NCI-H2029 (cell line): ENCODE measurements at places on chromosomes 7 and 10.
A peak's percentile ranks its signal among the peaks of the same experiment; 100 is the strongest.

GRCh38 chr7:55193245-55193644 is 171.9 kb upstream of the LANCL2 start:
- no peak for DNase-seq

- no peak for DNase-seq
These were observed 22.4 kb upstream of the ZNF107 start for GRCh38 chr7:64643566-64643965.

- DNase-seq, result no peak
These were observed 26.1 kb downstream of the PRLHR start for GRCh38 chr10:118569241-118569881.

GRCh38 chr7:27941522-27941921 is 201.6 kb downstream of the TAX1BP1 start:
- DNase-seq, result no peak

DNA sequence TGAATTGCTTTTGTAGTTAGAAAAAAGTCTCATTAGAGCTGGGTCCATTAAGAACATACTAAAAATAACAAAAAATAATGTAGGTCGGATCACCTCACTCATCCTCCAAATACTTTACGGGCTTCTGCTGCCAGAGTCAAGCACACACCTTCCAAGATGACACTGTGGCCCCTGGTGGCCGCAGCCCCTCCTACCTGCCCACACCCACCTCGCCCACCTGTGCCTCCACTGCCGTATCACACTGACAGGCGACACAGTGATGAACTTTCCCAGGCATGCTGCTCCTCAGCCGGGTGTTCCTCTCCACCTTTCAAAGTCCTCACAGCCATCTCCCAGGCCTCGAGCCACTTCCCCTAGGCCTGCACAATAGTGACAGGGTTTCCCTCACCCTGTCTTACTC is 60.9 kb downstream of the STK17A start:
- DNase-seq, result no peak

DNA sequence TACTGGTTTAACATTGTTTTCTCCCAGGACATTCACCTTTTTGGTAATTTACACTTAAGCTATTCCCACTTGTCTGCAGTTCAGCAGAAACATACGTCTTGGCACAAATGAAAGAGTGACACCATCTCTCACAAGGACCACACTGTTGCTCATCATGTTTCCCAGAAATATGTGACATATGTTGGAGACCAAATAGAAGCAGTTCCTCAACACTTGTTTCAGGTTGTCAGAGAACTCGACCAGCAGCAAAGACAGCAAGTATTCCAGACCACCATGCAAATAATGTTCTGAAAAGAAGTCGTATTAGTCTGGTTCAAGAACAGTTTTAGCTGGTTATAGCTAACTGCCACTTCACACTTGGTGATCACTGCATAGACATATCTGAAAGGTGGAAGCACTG is 81.3 kb upstream of the KLF6 start:
- DNase-seq, result no peak

- no peak for DNase-seq
These were observed 9.7 kb downstream of the ACADSB start for GRCh38 chr10:123018531-123018930.

DNA sequence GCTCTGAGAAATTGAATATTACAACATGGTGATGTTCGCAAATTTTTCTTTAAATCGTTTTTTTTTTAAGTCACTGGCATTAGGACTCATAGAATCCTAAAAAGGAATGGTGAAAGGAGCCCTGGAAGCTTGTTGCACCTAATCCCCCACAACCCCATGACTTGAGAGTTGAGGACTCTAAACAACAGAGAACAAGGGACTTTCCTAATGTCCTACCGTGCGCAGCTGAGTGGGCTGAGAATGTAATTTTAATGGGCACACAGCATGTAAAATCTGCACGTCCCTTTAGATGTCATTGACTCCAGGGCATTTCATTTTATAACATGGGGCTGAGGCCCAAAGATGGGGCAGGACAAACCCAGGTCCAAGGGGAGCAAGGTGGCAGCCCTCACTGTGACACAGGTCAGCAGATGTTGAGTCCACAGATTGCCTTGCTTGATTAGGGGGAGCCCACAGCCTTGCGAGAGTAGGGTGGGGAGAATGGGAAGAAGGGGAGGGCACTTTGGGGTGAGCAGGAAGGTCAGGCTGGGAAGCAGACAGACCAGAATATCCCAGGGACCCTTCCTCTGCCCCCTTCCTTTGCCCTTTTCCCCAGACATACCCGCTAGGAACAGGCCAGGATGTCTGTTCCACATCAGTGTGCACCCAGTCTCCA is 208.4 kb upstream of the ZMIZ1 start:
- DNase-seq, result no peak

GRCh38 chr10:114713525-114714090 is 55.5 kb upstream of the ABLIM1 start:
- DNase-seq, result no peak

- no peak for DNase-seq
These were observed 6.7 kb downstream of the GSDME start for GRCh38 chr7:24750441-24751055.

DNA sequence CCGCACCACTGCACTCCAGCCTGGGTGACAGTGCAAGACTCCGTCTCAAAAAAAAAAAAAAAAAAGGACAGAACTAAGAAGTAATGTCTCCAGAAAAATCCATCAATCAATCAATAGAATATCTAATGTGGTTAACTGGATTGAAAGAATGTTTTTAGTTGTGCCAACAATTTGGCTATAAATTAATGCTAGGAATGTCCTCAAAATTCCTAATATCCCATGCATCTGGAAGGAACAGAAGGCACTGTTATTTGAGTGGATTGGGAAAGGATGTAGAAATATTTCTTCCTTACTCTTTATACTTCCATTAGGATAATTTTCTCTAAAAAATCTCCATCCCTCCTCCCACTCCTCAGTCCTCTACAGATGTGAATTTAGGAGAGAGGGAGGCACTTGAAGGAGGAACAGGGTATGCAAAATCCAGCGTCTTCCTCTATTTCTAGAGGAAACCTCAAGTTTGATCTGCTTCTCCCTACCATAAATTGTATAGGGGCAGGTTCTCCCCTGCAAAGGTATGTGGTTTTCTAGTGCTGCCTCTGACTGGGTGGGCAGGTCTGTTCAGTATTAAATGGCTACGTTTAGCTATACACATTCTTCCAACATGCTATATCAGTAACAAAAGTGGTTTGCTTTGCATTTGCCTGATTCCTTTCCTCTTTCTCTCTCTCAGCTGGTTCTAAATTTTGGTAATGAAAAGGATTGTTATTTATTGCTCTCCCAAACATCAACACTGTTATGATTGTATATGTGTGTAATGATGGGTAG is 54.1 kb downstream of the RNLS start:
- no peak for DNase-seq

- no peak for DNase-seq
These were observed 13.3 kb upstream of the FAM180A start for GRCh38 chr7:135761751-135762488.

GRCh38 chr10:21337171-21337792 is 188.2 kb downstream of the SKIDA1 start:
- no peak for DNase-seq

DNA sequence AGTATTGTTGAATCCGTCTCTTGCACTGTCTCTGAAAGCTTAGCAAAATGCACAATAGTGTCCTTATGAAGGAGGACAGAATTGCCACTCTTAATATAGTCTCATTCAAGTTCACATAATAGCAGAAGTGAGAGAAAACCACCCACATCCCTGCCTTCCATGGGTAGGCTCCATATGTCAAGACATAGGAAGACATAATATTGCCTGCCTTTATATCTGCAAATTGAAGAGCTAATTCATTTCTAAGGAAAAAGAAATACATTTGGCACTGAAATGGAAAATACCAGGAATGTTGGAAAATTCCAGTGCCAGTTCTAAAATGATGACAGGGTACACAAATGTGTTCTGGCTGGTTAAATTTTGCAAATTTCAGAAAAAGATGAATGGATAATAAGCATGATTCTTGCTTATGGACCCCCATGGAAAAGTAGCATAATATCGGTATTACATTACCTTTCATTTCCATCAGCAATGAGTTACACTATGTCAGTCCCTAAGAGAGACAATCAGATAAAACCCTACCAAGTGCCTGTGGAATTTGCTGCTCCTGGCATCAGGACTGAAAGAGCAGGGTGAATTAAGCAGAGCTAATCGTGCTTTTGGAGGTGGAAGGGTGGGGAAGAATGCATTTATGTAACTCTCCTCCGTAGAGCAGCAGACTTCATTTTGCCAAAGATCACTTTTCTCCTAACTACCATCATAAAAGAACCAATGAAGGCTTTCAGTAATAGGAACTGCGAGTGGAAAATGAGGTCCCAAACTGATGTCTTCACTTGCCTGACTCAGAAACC is 312.6 kb downstream of the FGFR2 start:
- no peak for DNase-seq

DNA sequence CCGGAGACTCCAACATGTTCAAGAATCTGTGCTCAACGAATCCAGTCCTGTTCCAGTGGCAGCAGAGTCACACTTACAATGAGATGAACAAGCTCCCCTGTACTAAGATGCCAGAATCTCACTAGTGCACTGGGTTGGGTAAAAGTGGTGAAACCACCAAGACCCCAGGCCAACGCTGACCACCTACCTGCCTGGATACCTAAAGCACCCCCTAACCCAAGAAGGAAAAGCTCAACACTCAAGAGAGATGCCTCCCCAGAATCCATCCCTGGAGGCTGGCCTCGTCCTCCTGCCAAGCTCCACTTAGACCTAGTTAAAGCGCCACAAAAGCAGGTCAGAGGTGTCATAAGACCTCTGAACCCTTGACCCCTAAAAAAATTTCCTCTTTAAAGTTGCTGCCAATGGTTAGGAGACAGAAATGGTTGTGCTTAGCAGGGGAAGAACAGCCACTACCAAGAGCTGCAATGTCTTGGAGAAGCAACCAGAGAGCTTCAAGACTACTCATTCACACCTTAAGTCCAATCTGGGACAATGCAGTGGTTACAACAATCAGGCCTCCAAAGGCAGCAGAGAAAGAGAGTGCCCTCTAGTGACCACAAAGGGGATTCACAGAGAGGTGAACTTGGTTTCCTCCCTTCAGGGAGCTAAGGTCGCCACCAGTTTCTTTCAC is 94.6 kb upstream of the MACROH2A2 start:
- peak; percentile 5 for DNase-seq

DNA sequence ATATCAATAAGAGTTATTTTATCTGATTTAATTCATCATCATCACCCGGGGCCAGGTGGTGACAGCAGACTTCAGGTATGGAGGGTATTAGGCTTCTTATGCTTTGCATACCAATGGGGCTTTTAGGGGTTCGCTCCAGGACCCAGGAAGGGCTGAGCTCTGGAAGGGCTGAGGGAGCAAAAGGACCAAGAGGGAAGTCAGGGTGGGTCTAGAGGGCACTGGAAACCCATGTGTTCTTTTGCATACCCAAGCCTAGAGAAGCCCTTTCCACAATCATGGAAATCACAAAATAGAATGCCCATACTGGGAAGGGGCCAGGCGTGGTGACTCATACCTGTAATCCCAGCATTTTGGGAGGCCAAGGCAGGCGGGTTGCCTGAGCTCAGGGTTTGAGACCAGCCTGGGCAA is 30.9 kb upstream of the VCL start:
- no peak for DNase-seq

DNA sequence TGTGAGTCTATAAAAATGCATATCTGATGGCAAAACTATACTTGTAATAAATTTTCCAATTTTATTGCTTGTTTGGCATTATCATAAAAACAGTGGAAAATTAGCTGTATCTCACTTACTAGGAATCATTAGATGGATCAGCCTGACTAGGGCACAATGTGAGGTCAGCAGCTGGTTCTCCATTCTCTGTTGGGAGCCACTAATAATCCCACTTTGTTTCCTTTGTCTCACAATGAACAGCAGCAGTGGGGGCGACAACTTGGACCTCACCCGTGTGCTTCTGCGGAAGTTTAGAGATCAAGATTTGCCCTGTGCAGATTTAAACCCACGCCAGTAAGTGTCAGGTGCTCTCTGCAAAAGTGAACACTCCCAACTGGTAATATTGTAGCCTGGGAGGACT is 295.5 kb downstream of the ABCA13 start:
- no peak for DNase-seq

GRCh38 chr10:57964351-57964750 is 303.3 kb downstream of the IPMK start:
- DNase-seq, result peak; percentile 64

DNA sequence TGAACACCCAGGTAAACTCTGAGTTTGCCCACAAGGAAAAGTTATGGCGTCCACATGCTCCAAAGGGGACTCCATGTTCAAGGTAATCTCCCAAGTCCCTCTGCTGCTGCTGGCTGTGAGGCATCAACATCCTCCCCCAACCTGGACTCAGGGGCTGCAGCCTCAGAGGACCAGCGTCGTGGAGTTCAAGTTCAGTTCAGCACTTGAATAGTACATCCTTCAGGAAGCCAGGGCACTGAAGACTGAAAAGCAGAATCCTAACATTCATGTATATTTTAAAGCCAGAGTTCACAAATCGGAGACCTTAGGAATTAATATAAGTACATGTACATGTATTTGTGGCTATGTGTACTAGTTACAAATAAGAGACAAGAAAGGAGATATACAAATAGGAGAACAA is 90.4 kb downstream of the PTPRE start:
- no peak for DNase-seq
